A549 treated with CORT108297 at 1 μM for 4 hours (cell line): ENCODE measurements at places on chromosomes 6 and 20. TPM values are rescaled to one million over a fixed set of nuclear protein-coding genes. Genes with fewer than 3 reads are reported as not detected.

The TBCC gene
- 16.7 to 18.8 TPM (median 17.7 TPM) in 5 replicates for total RNA-seq

The MPIG6B gene
- not detected in 5 replicates for total RNA-seq

The PTPRK gene
- total RNA-seq = 13.9 to 17.7 TPM (median 16.0 TPM) in 5 replicates

The GNRH2 gene
- 0.12 to 0.53 TPM (median 0.26 TPM) in 4 of 5 replicates, not detected in the other for total RNA-seq

The STX7 gene
- total RNA-seq = 16.5 to 26.5 TPM (median 22.2 TPM) in 5 replicates

The FKBP5 gene
- 25.1 to 39.2 TPM (median 34.4 TPM) in 5 replicates for total RNA-seq

The ADGRF4 gene
- total RNA-seq = 7.4 to 9.6 TPM (median 8.0 TPM) in 5 replicates

The FKBP1A gene
- total RNA-seq = 517 to 531 TPM (median 521 TPM) in 5 replicates

The HELZ2 gene
- 7.3 to 13.1 TPM (median 9.4 TPM) in 5 replicates for total RNA-seq

The SYTL3 gene
- total RNA-seq = 0.98 to 1.4 TPM (median 1.1 TPM) in 5 replicates

The ZBTB46 gene
- 0.66 to 0.99 TPM (median 0.84 TPM) in 5 replicates for total RNA-seq

The DEFB110 gene
- not detected in 5 replicates for total RNA-seq

The MCM8 gene
- 18.2 to 24.0 TPM (median 21.4 TPM) in 5 replicates for total RNA-seq

The MYO6 gene
- 6.7 to 8.9 TPM (median 7.3 TPM) in 5 replicates for total RNA-seq

The IL17A gene
- not detected in 5 replicates for total RNA-seq

The KCNK16 gene
- not detected in 5 replicates for total RNA-seq

The GINM1 gene
- total RNA-seq = 24.7 to 33.7 TPM (median 26.1 TPM) in 5 replicates

The LRRN4 gene
- total RNA-seq = 0.05 TPM in 1 of 5 replicates, not detected in the others
